ENCODE measurements at places on chromosomes 16 and 17.

- DNase-seq: peak; percentile 80
These were observed 5.3 kb downstream of the NTHL1 start for GRCh38 chr16:2042171-2042985.

- no peak for DNase-seq
These were observed 291.1 kb upstream of the IRX3 start for GRCh38 chr16:54577651-54578128.

- no peak for DNase-seq
These were observed 112.5 kb upstream of the KCNJ16 start for GRCh38 chr17:69962436-69962995.

DNA sequence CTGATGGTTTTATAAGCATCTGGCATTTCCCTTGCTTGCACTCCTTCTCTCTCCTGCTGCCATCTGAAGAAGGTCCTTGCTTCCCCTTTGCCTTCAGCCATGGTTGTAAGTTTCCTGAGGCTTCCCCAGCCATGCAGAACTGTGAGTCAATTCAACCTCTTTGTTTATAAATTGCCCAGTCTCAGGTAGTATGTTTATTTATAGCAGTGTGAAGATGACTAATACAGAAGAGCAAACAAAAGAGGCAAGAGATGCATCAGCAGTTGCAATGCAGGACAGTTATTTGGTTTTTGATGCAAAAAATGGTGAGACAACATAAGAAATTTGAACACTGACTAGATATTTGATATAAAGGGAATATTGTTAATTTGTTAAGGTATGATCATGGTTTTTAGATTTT is 16.8 kb downstream of the TMEM100 start:
- no peak for DNase-seq

DNA sequence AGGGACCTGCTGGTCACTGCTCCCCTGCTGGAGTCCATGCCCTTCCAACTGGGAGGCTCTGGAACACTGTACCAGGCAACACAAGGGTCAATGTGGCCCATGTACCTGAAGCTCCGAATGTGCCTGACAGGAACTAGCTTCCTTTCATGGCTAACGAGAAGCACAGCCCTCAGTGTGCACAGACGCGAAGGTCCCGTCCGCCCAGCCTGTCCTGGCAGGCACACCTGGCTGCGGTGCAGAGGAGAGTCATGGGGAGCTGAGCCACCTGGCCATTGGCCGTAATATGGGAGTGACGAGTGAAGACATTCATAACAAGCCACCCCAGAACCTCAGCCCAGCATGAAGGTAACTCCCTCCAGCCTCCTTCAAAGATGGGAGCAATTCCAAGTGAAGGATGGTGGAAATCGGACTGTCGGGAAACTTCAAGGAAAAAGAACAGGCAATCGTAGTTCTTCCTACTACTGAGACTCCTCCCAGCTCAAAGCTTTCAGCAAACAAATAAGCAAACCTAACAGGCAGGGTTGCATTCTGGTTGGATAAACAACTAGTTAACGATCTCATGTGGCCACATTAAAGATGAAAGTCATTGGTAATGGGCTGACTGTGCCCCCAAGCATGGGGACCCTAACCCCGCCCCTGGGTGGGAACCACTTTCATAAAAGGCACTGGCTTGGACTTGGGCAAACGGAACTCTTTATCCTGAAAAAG is 13.2 kb downstream of the TMEM11 start:
- DNase-seq: no peak

- peak; percentile 73 for DNase-seq
These were observed 43.5 kb downstream of the PKD1 start for GRCh38 chr16:2092256-2092620.

DNA sequence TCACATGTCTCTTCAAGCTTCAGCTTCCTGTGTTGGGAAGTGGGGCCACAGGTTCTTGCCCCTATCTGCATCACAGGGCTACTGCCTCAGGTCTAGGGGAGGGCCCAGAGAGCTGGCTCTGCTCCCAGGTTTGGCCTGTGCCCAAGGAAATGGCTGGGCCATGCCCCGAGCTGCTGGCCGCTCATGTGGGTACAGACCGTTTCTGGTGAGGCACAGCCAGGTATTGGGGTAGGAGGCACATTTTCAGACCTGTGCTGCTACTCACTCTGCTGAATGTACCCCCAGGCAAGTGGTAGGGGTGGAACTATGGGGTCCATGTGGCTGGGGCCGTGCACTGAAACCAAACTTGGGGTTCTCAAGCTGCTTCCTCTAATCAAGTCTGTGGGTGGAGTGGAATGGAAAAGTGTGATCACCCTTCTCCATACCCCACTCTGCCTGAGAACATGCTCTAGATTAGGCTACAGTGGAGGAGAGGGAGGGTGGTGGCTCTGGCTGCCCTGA is 4.6 kb downstream of the GAS2L2 start:
- peak; percentile 45 for DNase-seq

GRCh38 chr16:75264999-75265910 is 13.8 kb upstream of the BCAR1 start:
- peak; percentile 29 for DNase-seq

DNA sequence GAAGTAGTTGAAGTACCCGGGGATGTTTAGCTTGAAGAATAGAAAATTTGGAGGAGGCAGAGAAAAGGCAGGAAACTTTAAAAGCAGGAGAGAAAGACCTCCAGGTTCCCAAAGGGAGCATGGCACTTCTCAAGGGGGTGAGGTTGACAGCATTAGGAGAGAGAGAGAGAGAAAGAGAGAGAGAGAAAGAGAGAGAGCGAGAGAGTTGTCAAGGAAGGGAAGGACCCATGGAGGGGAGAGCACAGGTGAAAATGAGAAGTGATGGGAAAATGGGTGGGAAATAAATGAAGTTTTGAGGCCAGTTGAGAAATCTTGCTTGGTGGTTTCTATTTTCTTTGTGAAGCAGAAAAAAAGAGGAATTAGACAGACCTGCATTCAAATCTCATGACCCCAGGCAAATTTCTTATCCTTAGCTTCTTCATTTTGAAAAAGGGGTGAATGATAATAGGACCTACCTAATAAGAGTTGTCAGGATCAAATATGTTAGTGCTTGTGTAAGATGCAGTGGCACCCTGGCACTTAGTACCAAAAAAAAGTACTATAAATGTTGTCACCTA is 24.0 kb downstream of the PRKCB start:
- DNase-seq: no peak

DNA sequence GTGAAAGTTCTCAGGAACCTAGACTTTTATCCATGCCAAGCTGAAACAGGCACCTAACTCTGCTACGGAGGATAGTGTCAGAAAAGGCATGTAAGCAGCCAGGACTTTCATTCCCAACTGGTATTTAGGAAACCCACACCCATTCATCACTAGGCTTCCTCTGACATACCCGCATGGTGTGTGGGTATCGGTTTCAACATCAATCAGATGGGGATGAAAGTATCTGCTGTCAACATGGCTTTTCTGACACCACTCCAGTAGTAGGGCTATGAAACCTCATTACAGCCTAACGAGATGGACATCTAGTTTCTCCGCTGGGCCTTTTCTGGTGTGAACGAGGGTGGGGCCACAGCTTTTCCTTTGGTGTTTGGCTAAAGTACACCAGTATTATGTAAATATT is 1178.3 kb downstream of the CDH11 start:
- no peak for DNase-seq

- no peak for DNase-seq
These were observed 13.0 kb upstream of the TMEM92 start for GRCh38 chr17:50261051-50261915.

DNA sequence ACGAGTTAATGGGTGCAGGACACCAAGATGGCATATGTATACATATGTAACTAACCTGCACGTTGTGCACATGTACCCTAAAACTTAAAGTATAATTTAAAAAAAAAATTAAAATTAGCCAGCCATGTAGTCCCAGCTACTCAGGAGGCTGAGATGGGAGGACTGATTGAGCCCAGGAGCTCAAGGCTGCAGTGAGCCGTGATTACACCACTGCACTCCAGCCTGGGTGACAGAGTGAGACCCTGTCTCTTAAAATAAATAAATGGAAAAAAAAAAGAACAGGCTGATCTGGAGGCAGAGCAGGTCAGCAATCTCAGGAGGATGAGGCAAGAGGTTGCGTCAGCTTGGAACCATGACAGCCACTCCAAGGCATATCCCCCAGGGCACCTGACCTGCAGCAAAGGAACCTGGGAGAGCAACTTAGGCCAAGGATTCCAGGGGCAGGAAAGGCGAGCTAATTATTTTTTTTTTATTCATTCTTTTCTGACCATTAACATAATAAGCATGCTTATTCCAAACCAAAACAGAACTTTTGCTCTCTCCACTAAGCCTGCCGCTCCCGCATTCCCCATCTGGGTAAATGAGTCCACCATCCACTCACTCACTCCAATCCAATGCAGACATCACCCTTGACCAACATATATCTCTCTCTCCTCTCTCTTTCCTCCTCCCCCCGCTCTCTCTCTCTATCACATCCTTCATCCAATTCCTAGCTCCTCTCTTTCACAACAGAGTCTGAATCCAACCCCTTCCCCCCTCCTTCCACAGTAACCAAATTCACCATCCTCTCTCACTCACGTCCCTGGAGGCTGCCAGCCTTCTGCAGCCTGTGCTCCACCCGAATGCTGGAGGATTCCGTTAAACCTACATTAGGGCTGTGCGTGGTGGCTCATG is 47.7 kb downstream of the TK2 start:
- no peak for DNase-seq

DNA sequence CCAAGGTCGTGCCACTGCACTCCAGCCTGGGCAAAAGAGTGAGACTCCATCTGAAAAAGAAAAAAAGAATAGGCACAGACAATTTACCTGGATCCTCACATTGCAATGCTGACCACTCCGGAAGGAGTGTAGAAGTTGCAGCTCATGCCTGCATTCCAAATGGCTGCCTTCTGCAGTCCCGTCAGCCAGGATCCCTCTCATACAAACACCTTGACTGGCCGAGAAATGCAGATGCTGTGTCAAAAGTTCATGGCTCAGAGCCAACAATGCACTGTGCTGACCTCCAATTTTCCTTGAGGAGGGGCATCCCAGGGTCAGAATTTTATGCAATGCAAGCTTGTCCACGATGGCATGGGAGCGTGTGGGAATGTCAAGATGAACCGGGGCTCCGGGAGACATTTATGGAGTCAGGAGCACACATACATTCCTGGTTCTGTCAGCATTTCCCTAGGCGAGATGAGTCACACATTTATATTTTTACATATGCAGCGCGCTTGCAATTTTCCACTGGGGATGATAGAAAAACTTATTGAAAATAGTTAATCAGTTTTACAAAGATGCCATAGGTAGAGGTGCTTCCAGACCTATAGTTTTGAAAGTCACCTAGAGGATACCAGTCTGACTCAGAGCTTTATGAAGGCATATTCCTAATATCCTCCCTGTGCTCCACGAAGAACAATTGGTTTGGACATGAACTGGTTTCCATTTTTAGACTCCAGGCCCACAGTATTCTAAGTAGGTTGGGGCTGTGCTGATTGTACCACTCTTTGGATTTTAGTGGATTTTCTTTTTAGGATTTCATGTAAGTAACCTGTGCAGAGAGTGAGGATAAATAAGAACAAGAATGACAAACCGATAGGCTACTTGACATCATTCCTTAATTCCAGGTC is 614.6 kb downstream of the MAF start:
- no peak for DNase-seq

DNA sequence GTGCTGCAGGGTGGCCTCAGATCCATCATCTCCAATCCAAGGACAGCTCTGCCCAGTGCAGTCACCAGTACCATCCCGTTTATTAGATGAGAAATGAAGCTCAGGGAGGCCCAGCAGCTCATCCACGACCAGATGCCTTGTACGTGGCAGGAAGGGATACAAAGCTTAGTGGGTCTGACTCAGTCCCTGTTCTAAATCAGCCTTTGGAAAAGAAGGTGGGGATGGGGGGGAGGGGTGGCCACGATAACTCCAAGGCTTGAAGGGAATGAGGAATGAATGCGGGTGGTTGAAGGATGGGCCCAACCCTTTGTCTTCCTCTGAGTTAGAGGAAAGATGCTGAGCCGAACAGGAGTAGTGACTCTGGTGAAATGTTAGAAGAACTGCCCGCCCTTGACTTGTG is 25.8 kb downstream of the LLGL2 start:
- DNase-seq: no peak

GRCh38 chr16:4958510-4959438 is 644 bp downstream of the SEC14L5 start:
- DNase-seq: no peak

- no peak for DNase-seq
These were observed 20.5 kb downstream of the USP36 start for GRCh38 chr17:78819806-78820792.

GRCh38 chr17:78368348-78368747 is 8.5 kb upstream of the SOCS3 start:
- no peak for DNase-seq

GRCh38 chr17:80999536-81000333 is 8.1 kb downstream of the CHMP6 start:
- DNase-seq: no peak

DNA sequence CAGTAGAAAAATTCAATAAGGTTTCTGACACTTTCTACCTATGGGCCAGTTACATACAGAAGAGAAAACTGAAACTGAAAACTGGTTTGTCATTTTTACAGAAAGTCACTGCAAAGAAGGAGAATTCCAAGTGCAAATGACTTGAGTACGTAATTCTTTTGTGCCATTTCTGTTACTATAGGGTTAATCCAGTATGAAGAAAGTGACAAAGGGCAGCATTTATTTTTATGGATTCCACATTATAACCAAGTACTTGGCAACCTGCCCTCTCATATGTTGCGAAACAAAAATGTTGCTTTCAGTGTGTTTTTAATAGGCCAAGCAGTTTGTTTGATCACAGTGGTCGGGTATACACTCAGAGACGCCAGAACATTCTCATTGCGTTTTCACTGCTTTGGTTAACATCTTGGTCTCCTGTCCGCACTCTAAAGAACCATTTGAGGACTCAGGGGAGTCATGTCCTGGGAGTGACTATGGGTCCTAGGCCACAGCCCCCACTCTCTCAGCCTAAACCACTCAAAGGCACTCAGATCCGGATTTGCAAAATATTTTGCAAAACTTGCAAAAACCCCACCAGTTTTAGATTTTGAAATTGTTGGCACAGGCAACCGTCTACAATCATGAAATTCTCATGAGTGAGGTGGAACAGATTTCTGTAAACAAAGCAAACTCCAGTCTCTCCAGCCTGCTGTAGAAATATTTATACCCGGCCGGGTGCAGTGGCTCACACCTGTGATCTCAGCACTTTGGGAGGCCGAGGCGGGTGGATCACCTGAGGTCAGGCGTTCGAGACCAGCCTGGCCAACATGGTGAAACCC is 15.4 kb upstream of the HELZ start:
- DNase-seq: peak; percentile 33

GRCh38 chr16:21159281-21159951 is 942 bp downstream of the LDAF1 start:
- peak; percentile 86 for DNase-seq

GRCh38 chr17:12290207-12290606 is 269.5 kb downstream of the MAP2K4 start:
- no peak for DNase-seq
